ENCODE measurements at places on chromosomes 3 and 15.

DNA sequence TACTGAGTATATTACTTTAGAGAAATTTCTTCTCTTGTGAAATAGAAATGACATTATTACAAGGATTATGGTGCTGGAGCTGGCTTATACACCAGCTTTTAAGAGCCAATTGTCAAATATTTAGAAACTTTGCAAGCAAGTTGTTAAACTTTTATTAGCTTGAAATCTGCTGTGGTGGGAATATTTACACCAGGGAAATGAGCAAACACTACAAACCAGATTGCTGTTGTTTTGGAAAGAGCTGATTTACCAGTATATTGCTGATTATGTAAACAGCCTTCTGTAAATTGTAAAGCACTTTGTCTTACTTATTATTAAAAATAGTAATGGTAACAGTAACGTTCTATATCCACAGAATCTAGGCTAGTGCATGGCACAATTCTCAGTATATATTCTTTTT is 61.5 kb downstream of the MAP3K13 start:
- no peak for DNase-seq

- no peak for DNase-seq
Measured at GRCh38 chr3:139716908-139717485, 39.2 kb upstream of the NMNAT3 start.

DNA sequence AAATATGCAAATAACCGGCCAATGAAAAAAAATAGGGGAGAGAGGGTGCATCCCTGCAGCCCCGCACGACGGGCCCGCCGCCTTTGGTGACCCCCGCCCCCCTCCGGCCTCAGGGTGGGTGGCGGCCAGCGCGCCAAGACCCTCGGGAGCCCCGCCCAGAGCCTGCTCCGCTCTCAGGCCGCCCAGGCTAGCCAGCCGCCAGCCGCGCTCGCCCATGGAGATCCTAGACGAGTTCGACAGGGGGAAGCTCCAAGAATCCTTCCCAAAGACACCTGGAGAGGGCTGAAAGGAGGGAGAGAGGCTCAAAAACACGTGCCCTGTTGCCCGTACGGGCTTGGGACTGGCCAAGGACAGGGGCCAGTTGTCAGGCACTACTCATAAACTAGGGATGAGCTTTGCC is 434.0 kb downstream of the NR2F2 start:
- DNase-seq, result no peak

DNA sequence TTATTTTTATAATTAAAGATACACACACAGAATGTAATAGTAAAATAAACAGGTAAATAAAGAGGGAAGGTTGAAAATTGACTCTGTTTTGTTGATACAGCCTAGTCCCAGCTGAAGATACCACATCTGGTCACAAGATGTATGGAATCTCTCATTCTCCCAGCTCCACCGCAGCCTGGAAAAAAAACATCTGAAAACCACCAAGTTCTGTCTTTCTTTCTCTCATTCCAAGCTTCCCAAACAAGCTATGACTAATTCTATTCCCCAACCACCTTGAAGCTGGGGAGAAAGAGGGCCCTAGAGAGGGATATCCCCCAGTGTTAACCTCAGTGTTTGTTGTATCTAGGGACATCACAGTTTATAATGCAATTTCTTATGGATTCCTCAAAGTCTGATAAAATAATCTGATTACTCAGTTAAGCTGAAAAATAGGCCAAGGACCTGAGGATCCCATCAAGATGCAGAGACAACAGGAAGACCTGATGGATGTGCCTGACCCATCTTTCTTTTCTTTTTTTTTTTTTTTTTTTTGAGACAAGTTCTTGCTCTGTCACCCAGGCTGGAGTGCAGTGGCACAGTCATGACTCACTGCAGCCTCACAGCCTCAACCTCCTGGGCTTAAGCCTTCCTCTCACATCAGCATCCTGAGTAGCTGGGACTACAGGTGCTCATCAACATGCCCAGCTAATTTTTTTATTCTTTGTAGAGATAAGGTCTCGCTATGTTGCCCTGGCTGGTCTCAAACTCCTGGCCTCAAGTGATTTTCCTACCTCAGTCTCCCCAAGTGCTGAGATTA is 38.1 kb downstream of the SRGAP3 start:
- no peak for DNase-seq

DNA sequence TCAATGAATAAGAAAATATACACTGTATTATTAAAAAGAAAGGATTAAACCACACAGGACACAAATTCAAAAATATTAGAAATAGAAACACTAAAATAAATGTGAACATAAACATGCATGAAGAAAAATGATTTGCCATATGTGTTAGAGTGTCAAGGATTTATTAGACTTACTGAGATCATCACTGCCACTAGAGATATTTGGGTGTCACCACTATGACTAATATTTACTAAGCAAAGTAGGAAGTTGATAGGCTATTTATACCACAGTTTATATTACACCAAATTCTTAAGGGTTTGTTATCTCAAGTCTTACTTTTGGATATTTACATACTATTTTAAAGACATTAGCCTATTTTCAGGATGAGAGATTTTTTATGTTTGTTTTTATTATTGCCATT is 575.0 kb upstream of the SGO1 start:
- no peak for DNase-seq

- DNase-seq, result no peak
Measured at GRCh38 chr3:98551754-98552153, 20.0 kb downstream of the GPR15 start.

GRCh38 chr3:192435241-192435640 is 292.1 kb downstream of the FGF12 start:
- no peak for DNase-seq

- no peak for DNase-seq
Measured at GRCh38 chr3:72338082-72338941, 509.9 kb downstream of the SHQ1 start.

GRCh38 chr3:21462141-21462540 is 288.9 kb downstream of the ZNF385D start:
- no peak for DNase-seq

DNA sequence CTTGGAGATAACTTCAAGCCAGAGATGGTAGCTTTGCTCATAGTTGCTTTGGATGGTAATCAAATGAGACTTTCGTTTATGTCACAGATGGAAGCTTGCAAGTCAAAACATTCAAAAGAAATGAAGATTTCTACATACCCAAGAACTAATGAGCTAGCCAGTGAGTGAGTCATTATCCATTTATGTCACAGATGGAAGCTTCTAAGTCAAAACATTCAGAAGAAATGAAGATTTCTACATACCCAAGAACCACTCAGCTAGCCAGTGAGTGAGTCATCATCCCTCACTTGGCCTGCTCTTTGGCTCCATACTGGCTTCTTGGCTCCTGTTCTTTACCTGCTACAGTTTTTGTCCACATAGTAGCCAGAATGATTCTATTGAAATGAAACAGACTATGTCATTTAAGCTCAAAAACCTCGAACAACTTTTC is 559.8 kb upstream of the CBLB start:
- no peak for DNase-seq

- no peak for DNase-seq
Measured at GRCh38 chr3:12974819-12975218, 98.4 kb downstream of the IQSEC1 start.

- DNase-seq, result no peak
Measured at GRCh38 chr3:99969136-99969535, 145.2 kb downstream of the FILIP1L start.

GRCh38 chr15:69434679-69435078 is 17.9 kb upstream of the RPLP1 start:
- no peak for DNase-seq

- DNase-seq, result no peak
Measured at GRCh38 chr3:39327053-39327745, 2.3 kb upstream of the CCR8 start.

DNA sequence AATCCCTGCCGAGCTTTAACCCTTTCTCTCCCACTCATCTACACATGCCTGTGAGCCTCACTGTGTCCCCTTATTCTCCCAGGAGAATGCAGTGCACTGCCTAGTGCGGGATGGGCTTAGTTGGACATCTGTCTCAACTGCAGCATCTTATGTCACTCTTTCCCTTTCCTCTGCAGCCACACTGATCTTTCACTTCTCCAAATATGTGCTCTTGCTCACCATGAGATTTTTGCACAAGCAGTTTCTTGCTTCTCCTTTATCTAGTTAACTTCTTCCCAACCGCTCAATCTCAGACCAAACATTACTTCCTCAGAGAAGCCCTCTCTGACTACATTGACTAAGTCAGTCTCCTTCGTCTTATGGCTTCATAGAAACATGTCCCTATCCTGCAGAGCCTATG is 292.3 kb downstream of the KBTBD8 start:
- DNase-seq, result no peak

DNA sequence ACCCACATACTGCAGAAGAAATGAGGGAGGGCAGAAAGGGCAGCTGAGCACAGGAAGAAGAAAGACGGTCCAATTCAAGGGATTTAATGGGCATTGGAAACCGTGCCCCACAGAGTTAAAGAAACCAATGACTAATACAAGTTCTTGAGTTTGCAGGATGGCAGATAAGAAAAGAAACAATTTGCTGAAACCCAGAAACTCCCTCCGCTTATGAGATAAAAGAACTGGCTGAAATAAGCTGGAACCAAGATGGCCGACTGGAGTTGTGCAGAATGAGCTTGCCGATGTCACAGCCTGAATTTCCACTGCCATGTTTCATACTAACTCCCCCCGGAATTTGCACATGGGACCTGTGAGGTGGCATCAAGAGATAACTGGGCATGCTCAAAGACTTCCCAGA is 47.1 kb downstream of the SCAP start:
- no peak for DNase-seq

- DNase-seq, result no peak
Measured at GRCh38 chr3:109923431-109923830, 586.1 kb upstream of the DPPA4 start.

DNA sequence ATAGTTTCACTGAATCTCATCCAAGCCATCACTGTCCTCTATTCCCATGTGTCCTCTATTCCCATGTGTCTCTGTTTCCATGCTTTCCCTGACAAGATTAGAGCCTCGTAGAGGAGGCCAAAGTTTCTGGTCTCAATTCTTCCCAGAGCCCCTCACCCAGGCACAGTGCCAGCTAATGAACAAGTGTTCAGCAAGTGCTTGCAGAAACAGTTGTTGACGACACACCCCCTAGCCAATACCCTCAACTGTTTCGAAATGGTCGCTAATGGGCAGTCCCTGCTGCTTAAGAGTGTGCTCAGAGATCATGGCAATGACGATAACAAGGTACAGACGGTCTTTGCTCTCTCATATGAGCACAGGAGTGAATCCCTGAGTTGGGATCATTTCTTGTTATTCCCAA is 73.4 kb downstream of the FAM174B start:
- DNase-seq, result no peak
